ENCODE measurements at places on chromosomes 11 and 22.
A peak's percentile ranks its signal among the peaks of the same experiment; 100 is the strongest.

DNA sequence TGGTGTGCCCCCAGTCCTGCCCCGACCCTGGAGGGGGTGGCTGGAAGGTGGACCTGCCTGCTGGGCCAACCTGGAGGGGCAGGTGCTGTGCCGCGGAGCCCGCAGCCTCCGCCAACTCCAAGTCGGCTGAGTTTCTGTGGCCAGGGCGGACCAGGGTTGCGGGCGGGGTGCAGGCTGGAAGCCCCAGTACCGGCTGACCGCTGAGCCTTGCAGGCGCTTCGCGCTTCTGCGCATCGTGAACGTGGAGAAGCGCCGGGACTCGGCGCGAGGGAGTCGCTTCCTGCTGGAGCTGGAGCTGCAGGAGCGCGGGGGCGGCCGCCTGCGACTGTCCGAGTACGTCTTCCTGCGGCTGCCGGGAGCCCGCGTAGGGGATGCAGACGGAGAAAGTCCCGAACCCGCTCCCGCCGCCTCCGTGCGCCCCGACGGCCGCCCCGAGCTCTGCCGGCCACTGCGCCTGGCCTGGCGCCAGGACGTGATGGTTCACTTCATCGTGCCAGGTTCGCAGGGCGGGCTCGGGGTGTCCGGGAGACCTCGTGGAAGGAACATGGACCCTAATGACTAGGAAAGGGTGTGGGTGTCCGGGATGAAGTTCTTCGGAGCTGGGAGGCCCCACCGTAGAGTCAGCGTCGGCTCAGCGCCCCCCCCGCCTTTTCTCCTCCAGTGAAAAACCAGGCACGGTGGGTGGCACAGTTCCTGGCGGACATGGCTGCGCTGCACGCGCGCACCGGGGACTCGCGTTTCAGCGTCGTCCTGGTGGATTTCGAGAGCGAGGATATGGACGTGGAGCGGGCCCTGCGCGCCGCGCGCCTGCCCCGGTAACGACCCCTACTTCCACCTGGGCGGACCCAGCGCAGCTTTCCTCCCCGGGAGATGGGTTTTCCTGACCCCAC is 10.2 kb downstream of the B4GALNT4 start:
- no peak for DNase-seq

DNA sequence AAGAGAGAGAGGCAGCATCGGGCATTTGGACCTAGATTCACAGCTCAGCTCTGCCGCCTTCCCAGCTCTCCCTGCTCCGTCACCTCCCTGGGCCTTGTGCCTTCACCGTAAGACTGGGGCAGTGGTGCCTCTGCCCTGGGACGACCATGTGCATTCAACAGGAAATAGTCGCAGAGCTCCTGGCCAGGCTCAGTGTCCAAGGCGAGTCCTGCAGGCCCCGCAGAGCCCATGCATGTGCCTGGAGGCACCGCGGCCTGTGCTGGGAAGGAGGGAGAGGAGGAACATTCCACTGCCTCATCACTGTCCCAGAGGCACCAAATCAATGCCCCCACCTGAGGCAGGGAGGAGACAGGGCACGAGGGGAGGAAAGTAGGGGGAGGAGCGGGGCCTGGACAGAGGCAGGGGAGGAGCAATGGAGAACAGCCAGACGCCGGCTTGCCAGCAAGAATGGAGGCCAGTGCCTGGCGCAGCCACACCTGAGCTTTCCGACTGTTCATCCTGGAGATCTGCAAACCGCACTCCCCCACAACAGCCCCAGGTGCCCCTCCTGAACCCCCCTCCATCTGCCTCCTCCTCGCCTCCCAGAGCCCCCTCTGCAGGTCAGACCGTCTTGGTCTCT is 74.4 kb upstream of the PRR5 start:
- no peak for DNase-seq

GRCh38 chr22:31872209-31872608 is 72.1 kb upstream of the YWHAH start:
- DNase-seq: no peak

DNA sequence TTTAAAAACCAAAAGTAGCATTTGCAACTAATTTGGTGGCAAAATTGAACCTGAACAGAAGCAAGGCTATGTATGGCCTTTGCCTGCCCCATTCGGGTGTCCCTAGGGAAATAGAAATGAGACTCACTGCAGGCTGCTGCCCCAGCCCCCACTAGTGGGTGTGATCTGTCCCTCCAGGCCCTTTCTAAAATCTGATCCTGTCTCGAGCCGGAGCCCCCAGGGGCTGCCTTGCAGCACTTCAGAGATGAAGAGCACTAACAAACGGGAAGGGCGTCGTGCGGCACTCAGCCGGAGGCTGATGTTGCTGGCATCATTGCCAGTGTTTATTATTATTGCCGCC is 43.2 kb downstream of the CD82 start:
- no peak for DNase-seq

DNA sequence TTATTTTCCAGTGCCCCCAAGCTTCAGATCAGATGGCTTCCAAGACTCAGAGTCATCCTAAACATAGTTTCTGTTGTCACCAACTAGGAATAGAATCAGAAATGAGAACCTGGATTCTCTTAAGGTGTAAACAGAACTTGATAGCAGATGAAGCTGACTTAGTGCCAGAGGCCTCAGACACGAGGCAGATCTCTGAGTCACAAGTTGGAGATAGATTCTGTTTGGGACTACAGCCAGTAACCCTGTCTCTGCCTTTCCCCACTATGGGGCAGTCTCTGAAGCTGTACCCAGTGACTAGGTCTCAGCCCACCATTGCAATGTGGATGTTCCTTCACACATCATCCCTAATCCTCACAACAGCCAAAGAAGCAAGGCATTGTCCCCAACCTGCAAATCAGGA is 25.4 kb downstream of the NEU3 start:
- peak; percentile 75 for DNase-seq

DNA sequence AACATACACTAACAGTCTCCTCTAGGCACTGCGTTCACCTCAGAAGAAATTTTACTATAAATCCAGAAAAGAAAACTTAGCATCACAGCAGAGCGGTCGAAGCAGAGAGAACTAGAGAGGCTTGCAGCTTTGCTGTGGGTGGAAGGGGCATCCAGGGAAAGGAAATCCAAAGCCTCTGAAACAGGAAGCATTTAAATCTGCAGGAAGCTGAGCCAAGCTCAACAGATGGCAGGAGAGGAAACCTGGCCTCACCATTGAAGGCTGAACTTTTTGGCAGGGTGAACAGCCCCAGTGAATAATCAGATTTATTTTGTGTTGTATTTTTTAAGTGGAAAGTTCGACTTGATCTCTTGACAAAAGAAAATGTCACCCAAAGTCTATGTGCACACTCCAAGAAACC is 858.1 kb downstream of the OPCML start:
- no peak for DNase-seq

DNA sequence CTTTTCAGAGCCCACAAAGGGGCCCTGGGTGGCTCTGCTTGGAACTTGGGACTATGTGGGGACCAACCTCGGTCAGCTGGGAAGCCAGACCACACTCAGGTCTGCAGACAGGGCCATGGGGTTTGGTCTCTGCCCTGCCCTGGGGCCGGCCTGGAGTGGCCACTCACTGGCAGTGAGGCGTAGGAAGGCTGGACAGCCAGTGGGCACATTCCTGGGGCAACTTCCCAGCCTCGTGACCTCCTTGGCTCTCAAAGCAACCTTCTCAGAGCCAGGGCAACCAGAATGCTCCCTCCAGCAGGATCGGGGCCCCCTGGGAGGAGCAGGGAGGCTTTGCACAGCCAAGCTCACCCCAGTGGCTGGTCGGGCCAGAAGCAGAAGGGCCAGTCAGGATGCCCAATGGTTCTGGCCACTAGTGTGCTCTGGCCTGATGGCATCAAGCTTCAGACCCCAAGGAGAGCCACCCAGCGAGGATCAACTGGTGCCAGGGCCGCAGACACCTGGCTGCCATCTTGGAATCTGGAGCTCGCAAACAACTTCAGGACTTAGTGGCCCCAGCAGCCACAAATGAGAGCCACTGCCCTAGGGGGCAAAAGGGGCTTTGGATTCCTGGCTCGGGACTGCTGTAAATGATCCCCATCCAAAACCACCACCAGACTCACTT is 87.1 kb downstream of the MYEOV start:
- peak; percentile 60 for DNase-seq
